ENCODE measurements at places on chromosomes 5 and 9.

- no peak for DNase-seq
Measured at GRCh38 chr5:43802651-43803050, 199.7 kb downstream of the NNT start.

DNA sequence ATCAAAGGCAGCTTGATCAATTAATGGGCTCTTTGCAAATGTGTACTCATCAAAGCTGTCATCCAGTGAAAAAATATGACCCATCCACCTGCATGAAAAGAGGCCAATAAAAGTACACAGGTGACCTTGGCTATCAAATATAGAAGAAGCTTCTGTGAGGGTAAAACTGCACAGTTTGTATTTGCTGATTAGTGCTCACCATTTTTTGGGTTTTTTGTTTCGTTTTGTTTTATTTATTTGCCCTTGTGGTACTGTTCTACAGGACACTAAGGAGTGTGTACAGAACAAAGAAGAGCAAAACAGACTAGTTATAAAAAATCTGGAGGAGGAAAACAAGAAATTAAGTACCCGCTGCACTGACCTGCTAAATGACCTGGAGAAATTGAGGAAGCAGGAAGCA lies 101.3 kb downstream of the CNTLN start:
- DNase-seq: no peak

DNA sequence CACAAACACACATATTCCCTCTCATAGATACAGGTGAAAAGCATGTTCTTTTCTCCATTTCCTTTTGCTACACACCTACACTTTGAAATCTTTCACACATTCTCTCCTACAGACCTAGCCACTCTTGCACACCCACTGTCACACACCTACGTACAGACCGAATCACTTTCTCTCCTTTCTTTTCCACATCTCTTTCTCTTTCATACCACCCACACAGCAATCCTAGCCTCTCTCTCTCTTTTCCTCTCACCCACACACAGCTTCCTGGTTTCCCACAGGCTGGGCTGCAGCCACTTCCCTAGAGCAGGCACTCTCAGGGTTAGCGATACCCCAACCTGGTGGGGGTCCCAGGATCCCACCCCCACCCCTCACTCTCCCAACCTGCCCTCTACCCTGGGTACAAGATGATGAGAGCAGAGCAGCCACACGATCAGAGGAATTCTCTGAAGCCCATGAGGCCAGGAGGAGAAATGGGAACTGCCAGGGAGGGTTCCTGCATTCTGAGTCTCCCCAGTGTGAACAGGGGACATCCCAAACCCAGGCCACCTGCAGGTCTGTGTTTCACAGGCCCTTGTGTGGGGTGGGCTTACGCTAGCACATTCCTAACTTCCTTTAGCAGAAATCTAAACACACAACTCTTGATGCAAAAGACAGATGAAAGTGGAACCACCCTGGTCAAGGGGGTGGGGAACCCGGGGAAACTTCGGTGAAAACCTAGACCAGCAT lies 17.1 kb upstream of the SYNPO start:
- no peak for DNase-seq

- no peak for DNase-seq
Measured at GRCh38 chr5:172862165-172862801, 28.2 kb downstream of the ERGIC1 start.

DNA sequence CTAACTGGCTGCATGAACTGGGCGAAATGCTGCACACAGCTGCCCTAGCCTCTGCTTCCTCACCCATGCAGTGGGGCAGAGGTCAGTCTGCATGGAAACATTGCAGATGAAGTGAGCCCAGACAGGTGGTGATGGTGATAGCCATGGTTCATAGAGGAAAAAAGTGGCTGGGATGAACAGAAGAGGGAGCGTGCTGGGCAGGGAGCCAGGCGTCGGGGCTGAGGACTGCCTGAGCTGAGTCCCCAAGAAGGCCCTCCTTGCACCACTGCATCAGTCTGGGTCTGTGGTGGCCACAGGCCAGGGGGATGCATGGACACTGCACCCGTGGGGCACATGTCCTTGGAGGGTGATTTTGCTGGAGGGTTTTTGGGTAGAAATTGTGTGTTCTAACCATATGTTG lies 80.5 kb downstream of the AMBP start:
- DNase-seq: no peak

GRCh38 chr5:132510076-132510475 lies 19.5 kb upstream of the IRF1 start:
- DNase-seq: no peak

- no peak for DNase-seq
Measured at GRCh38 chr5:16628376-16628775, 11.6 kb upstream of the RETREG1 start.

DNA sequence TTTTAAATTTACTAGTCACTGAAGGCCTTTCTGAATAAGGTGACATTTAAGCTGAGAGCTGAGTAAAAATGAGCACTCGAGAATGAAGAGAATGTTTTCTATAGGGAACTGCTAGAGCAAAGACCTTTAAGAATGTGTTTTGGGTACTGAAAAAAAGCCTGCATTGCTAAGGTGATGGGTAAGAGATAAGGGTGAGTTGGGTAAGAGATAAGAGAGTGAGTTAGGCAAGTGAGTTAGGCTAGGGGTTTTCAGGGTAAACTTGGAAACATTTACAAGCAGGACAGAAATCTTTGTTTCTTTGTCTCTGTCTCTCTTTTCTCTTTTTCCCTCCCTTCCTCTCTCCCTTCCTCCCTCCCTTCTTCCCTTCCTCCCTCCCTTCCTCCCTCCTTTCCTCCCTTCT lies 5.6 kb downstream of the RAD23B start:
- no peak for DNase-seq

- no peak for DNase-seq
Measured at GRCh38 chr5:21688655-21689054, 1164.5 kb downstream of the CDH12 start.

DNA sequence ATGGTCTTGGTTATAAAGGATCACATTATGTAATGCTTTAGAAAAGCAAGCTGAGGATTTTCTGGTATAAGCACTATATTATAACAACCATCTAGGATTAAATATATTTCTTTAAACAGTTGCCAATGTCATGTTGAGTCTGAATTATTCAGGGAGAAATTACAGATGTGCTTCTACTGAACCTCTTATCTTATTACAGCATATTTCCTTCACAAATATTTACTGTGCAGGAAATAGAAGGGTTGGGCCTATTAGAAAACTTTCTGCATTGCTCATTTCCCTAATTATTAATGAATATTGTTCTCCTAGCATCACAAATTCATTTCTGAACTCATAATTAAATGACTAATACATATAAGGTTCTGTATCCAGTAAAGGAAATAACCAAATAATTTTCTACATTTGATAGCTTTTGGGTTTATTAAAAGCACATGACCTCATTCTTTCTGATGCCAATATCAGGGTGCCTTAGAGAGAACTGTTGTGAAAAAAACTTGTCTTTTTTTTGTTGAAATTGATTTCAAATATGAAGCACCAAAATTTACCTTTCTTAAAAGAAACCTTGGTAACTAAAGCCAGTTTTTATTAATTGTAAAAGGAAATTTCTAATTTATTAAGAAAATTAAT lies 476.8 kb upstream of the PTGER4 start:
- DNase-seq: no peak

DNA sequence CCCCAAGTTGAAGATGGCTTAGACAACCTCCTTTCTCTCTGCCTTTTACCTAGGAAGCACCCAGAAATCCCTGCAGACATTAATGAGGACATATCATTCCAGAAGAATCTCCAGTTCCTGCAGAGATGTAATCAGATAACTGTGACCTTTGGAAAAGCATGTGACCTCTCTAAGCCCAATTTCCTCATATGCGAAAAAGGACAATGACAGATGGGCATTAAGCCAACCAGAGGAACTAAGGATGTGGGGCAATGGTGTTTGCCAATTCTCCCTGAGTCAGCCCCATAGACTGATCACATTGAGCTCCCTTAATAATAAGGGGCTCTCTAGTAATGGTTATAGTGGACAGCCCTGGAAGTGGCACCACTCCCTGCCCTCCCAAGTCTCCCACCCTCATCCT lies 10.1 kb upstream of the FOXI1 start:
- no peak for DNase-seq

- DNase-seq: no peak
Measured at GRCh38 chr5:60487885-60488442, 212.0 kb downstream of the DEPDC1B start.

GRCh38 chr5:312845-313244 lies 8.7 kb upstream of the AHRR start:
- no peak for DNase-seq

- no peak for DNase-seq
Measured at GRCh38 chr5:41286696-41287095, 73.4 kb upstream of the C6 start.

DNA sequence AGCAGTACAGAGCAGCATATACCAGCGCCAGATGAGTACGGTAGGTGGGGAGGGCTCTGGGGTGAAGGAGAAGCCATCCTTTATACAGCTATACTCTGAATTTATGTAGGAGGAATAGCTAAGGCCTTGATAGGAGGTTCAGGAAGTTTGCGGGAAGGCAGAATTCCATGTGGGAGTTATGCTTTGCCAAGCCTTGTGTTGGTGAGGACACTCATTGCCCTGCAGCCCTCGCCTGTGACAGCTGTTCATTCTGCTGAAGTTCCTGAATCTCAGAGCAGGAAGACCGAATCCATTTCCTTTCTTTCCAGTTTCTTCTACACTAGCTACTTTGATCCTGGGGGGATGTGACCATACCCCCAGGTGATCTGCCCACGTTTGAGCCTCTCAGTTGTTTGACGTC lies 7.7 kb downstream of the MFAP3 start:
- no peak for DNase-seq

- no peak for DNase-seq
Measured at GRCh38 chr5:32230356-32231099, 56.4 kb upstream of the GOLPH3 start.

GRCh38 chr9:131670247-131671132 lies 69.4 kb downstream of the RAPGEF1 start:
- DNase-seq: no peak

GRCh38 chr5:176134529-176135223 lies 103.5 kb upstream of the SIMC1 start:
- DNase-seq: no peak

DNA sequence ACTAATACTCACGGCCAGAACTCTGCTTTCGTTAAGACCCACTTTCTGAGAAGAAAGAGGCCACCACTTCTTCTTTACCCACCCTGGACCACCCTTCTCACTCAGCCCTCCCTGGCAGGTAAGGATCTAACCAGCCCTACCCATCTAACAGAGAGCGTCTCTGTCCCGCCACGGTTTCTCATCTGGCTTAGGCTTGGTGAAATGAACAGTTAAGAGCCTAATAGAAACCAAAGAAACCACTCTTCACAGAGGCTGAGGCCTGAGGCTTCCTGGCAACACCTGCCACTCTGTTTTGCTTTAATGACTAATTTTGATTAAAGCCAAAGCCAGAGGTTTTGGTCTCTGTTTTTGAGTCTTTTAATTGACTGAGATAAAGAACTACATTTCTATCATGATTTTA lies 354.1 kb upstream of the SLC30A5 start:
- no peak for DNase-seq

GRCh38 chr5:135054546-135054945 lies 20.5 kb upstream of the PITX1 start:
- DNase-seq: no peak

- no peak for DNase-seq
Measured at GRCh38 chr5:594226-594860, 17.8 kb upstream of the CEP72 start.

DNA sequence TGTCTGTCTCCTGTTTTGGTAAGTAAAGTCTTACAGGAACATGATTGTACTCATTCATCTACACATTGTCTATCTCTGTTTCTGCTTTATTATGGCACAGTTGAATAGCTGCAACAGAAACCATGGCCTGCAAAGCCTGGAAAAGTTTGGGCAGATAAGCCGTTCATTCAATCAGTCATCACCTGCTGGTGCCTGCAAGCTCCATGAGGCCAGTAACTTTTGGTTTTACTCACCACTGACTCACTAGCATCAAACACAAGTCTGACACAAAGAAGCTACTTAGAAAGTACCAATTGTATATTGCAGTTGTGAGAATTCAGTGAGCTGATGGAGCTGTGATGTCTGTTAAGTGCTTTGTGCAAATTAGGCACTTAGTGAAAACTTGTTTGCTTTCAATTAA lies 373.6 kb upstream of the SGCD start:
- DNase-seq: no peak

DNA sequence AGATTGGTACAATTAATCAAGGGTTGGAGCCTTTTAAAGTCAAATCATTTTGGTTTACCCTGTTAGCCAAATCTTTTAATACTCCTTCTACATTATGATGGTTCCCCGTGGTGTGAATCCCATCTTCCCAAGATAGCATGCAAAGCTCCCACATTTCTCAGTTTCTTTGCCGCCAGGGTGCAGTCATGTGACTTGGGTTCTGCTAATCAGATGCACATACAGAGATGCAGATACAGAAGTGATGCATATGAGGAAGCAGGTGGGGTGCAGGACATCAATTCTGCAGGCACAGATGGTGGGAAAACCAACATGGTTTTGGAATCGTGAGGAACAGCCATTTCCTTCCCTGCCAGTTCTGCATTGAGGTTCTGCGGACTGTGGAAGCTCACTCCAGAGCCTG lies 8.4 kb upstream of the MAST4 start:
- DNase-seq: no peak

DNA sequence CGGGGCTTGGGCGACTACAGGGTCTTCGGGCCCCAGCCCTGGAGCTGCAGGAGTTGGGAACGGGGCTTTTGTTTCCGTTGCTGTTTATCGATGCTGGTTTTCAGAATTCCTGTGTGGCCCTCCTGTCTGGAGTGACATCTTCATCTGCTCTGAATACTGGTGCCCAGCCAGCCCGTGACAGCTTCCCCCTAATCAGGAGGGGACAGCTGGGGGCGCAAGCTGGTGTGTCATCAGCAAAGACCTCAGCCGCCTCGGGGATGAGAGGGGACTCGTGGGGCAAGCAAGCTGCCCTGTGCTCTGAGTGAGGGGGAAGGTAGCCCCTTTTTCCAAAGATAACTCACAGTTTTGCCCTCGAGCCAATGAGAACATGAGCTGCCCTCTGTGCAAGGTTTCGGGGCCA lies 110.7 kb downstream of the RXRA start:
- no peak for DNase-seq

DNA sequence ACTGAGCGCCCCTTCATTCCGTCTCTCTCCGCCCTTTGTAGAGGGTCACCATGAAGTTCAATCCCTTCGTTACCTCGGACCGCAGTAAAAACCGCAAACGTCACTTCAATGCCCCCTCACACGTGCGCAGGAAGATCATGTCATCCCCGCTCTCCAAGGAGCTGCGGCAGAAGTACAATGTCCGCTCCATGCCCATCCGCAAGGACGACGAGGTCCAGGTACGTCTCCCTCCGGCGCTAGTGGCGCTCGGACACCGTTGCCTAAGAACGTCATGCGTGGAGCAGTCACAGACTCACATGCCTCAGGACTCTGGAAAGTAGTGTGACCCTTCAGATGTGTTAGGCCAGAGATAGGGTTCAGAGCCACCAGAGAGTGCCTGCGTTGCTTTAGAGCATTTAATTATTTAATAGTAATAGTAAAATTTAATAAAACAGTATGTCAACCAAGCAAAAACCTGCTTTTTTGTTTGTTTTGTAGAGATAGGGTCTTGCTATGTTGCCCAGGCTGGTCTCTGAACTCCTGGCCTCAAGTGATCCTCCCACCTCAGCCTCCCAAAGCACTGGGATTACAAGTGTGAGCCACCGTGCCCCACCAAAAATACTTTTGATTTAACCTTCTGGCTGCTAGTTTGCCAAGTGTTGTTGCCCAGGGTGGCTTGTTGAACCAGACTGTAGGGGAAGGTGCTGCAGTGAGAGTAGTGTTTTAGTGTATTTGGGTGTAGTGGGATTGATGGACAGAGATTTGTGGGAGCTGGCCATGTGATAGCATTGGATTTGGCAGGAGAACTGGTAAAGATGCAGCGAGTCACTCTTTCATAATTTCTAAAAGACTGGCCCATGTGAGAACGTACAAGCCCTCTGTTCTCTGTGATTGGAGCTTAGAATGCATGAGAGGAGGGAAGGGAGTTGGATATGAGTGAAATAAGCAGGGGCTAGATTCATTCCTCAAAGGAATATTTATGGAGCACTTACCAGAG lies 888 bp downstream of the RPL26L1 start:
- DNase-seq: no peak
